ENCODE measurements at places on chromosomes 5 and 9.
A peak's percentile ranks its signal among the peaks of the same experiment; 100 is the strongest.

GRCh38 chr9:89054865-89055495 is 63.7 kb downstream of the S1PR3 start:
- DNase-seq = no peak

- no peak for DNase-seq
These were observed 521.0 kb upstream of the WWC1 start for GRCh38 chr5:167770461-167770860.

DNA sequence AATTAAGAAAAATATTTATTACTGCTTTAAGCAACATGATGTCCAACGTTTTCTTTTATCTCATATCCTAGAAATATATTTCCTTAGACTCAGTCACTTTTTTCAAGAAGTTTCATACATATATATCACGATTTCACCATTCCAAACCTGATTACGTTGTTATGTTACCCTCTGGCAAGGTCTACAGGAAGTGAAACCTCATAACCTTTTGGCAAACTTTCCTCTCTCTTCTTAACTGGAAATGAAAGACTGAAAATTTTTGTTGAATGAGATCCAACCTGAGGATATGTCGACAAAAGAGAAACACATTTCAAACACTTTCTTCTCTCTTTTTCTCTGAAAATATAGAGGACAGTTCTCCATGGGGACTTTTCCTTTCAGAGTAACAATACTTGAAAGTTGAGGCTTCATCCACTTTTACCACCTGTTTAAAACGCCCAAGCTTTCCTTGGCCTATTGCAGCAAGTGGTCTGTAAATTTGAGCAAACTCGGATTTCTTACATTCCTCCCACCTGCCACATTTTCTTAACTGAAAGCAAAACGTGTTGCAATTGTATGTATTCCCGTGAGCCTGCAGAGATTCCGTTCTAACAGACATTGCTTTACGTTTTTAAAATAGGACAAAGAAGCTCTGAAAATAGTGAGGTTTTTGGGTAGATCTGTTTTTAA is 298.1 kb downstream of the CETN3 start:
- no peak for DNase-seq

DNA sequence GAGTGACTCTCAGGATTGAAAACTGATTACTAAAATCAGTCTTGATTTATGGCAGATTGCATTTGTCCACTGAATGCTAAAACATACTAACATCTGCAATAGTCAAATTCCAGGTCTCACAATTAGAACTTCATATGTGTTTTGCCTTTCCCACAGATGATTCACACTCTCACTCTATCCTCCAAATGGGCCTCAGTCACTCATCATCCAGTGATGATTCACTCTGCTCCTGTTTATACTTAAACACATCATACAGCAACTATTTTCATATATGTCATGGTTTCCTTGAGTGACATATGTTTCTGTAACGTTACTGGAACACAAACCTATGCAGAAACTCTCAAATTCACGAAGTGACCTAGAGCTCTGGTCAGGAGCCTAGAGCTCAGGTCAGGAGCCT is 512.9 kb downstream of the HINT1 start:
- DNase-seq = no peak

GRCh38 chr5:36681711-36682110 is 75.3 kb downstream of the SLC1A3 start:
- DNase-seq = no peak

- DNase-seq = no peak
These were observed at the start of gene RNF208 for GRCh38 chr9:137222190-137223077. Gene RNF208, minus strand, starts transcription at chr9:137222240. Its CDS starts 1,028 bp downstream, at chr9:137221212.

- no peak for DNase-seq
These were observed 284.9 kb upstream of the IRX1 start for GRCh38 chr5:3310541-3311261.

DNA sequence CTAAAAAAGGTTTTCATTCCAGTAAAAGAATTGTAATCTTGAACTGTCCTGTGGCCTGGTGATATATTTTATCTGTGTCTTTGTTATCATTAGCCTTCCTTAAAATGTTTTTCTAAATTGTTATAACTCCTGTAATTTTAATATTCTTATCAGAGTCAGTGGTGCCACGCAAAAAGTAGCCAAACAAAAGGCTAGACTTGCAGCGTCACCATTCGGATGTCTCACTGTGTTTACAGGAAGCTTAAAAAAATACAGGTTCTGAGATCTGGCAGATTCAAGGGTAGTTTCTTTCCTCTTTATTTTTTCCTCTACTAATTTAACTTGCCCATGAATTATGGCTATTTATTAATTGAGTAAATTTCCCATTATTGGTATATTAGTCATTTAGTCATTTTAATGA is 362.3 kb downstream of the MAT2B start:
- no peak for DNase-seq

DNA sequence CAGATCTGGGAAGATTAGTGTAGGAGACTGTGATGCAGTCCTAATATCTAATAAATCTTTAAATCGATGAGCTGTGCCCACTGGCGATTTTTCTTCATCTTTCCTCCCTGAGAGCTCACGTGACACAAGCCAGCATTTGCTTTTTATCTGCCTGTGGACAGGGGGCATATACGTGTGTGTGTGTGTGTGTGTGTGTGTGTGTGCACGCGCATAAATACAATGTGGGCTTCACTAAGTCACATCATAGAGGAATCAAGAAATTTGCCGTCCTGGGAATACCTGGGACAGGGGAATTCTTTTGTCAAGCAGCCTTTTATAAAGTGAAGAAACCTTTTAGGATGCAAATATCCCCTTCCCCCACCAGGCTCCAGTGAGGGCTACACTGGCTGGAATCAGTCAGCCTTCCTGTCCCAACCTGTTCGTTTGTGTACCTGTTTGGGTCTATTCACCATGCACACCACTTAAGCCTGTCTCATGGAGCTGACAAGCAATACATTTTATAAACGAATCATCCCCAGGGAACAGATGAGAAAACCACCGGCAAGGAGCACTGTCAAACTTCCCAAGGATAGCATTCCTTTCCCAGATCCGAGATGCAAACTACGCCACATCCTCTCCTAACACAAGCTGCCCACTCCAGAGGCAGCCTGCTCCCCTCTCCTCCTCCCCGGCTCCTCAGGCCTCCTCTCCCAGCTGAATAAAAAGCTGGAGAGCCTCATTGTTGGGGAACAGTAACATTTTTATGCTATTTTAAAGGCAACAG is 2.7 kb downstream of the EPB41L4B start:
- DNase-seq = peak; percentile 79

Data from NT2/D1 (cell line).